Chondrocyte (in vitro differentiated cells): ENCODE measurements at places on chromosomes 13 and 19.

- no peak for DNase-seq
Measured at GRCh38 chr13:31330236-31330635, 130.5 kb downstream of the B3GLCT start.

DNA sequence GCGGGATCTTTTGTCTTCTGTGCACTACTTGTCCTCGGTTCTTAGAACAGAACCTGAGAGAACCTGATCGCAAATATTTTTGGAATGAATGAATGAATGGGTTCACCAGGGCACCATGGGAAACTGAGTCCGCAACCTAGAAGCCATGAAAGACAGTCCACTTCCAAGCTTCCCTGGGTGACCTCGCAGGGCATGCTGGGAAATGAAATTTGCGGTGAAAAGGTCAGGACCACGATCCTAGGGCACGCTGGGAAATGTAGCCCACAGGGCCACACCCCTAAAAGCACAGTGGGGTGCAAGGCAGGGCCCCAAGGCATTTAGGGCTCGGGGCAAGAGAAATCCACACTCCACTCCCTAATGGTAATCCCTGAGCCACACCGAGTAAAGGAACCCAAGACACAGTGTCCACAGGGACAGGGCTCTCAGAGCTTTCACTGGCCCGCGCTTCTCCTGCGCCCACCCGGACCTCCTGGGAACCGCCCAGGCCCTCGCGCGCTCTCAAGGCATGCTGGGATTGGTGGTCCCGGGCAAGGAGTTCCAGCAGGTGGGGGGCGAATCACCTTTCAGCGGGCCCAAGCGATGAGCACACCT, 1.1 kb upstream of the PPP1R12C start:
- no peak for DNase-seq

DNA sequence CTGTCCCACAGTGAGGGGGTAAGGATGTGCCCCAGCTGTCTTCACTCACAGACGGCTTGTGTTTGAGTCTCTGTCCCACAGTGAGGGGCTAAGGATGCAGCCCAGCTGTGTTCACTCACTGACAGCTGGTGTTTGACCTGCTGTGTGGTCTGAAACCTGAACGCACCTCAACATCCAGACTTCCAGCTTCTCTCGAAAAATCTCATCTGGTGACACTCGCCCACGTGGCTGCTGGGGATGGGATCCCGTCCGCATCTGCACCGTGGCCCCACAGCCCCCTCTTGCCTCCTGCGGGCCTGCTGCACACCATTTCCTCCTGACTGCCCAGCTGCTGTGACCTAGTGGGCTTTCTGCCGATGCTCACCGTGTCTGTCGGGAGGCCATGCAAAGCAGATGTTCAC, 27.3 kb downstream of the CHAF1A start:
- no peak for DNase-seq

DNA sequence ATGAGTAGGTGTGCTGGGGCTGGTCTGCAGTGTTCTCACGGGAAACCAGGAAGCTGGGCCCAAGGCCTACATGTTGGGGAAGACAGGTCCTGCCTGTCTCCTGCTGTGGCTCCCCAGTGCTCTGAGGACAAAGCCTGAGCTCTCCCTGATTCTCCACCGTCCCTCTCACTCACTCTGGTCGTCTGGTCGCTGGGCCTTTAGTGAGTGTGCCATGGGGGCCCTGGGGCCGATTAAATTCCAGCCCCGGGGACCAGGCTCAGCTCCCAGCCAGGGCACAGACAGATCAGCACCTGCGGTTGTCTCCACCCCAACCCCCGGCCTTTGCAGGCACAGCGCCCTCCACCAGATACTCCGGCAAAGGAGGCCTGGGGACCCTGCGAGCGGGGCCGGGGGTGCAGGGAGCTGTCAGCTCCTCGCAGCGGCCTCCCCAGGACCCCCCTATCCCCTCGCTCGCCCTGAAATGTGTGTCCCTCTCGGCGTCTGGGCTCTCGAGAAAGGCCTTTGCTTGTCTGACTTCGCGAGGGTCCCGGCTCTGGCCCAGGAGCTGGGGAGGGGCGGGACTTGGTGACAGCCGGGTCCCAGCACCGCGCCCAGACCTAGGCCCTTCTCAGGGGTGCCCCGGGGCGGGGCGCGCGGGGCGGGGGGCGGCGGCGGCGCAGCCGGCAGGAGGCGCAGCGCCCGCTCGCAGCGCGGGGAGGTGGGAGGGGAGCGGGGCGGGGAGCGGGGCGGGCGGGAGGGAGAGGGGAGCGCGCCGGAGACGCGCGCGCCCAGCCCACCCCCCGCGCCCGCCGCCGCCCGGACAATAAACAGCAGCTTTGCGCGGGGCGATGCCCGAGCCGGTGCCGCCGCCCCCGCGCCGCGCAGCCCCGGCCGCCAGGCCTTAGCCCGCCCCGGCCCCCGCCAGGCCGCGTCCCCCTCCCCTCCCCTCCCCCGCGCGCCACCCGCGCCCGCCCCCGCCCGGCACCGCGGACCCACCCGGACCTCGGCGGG, at the start of gene PALM:
TSS of gene PALM (plus strand) at position 782 of the 990 bp plus-strand sequence. CDS start 212 bp downstream, outside the sequence.
- no peak for DNase-seq

GRCh38 chr19:48329167-48329891, 4.0 kb downstream of the EMP3 start:
- DNase-seq = no peak

GRCh38 chr19:8206147-8207087, 2.8 kb upstream of the CERS4 start:
- no peak for DNase-seq

DNA sequence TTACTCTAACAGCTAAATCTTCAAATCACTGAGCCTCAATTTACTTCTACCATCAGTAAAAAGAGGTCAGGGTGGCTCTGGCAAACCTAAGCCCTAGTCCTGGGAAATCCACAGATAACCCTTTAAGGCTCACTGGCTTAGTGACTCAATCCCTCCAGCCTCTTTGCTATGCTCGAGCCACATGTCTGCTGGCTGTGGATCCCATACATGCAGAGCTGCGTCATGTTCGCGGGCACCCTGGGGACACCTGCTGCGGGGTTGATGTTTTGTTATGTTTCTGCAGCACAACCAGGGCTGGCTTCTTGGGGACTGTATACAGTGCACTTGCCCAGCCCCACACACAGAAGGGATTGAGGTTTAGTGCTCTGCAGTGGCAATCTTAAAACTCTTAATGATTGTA, 41.6 kb upstream of the C13orf42 start:
- DNase-seq = no peak

- no peak for DNase-seq
Measured at GRCh38 chr13:101552286-101552685, 99.8 kb downstream of the ITGBL1 start.

GRCh38 chr19:34975056-34975455, 11.0 kb upstream of the ZNF792 start:
- DNase-seq = no peak

DNA sequence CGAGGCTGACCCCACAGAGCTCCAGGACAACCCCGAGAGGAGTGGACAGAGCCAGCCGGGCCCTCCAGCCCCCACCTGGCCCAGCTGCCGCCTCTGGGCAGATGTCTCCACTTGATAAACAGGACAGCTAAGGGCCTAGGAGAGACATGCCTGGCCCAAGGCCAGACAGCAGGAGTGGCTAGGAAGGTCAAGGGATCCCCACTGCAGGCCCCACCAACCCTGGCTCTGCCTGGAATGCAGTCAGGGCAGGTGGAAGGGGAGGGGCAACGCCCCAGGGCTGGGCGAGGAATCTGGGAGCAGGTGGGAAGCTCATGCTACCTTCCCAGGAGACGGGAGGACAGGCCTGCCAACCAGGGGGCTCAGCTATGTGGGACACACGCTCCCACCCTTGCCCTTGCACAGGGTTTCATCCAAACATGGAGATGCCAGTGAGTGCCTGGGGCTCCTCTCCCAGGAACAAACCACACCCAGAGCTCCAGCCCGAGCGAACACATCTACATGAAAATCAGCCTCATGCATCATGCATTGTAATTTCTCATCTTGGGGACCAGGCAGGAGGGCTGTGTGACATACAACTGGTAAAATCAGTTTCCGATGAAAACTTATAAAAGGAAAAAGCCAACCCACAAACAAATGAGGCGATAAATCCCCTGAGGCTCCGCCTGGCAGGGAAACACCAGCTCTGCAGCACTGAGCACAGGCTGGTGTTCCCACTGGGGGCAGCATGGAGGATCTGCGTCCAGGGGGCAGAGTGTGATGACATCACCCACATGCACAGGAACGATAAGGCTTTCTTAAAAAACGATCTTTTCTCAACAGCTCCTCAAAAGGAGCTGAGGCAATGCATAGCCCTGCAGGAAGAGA, 25.0 kb downstream of the SH3GL1 start:
- DNase-seq = no peak

GRCh38 chr13:51435002-51435578, 17.7 kb downstream of the INTS6 start:
- DNase-seq = no peak
